Thymus (tissue), 14 donors: ENCODE measurements at places on chromosomes 13 and 19. TPM values are rescaled to one million over a fixed set of nuclear protein-coding genes. Genes with fewer than 3 reads are reported as not detected.

DNA sequence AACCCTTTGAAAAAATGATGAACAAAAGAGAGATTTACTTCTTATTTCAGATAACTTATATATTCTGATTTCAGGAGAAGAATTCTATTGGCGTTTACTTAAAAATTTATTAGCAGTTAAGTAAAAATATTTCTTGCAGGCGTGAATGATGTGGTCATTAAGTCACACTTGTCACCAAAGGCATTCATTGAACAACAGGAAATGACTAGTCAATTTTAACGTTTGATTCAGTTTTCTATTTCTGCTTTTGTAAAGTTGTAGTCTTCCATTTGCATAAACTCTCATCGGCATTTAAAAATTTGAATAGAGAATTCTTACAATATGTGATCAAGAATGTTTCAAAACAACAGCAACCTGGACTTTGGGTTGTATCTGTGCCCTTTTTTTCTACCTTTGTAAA lies 83.4 kb downstream of the GPR12 start:
- no peak for DNase-seq

DNA sequence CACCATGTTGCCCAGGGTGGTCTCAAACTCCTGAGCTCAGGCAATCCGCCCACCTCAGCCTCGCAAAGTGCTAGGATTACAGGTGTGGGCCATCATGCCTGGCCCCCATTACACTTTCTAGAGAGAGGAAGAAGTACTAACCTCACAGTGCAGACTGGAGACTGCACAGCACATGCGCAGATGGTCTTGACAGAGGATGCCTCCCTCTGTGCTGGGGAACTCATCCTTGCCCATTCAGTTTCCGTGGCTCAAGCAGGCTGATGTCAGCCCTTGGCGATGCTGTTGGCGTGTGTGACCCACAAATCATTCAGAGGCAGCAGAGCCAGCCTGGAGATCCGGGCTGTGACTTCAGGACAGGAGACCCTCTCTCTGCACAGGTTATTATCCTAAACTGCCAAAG lies 14.6 kb upstream of the FFAR2 start:
- no peak for DNase-seq

The ICAM4 gene
- 3.1 TPM for total RNA-seq

- DNase-seq: no peak
Measured at GRCh38 chr19:29810504-29810871, 1.3 kb upstream of the CCNE1 start.

- no peak for DNase-seq
Measured at GRCh38 chr13:111042661-111043226, 72.4 kb upstream of the ARHGEF7 start.

DNA sequence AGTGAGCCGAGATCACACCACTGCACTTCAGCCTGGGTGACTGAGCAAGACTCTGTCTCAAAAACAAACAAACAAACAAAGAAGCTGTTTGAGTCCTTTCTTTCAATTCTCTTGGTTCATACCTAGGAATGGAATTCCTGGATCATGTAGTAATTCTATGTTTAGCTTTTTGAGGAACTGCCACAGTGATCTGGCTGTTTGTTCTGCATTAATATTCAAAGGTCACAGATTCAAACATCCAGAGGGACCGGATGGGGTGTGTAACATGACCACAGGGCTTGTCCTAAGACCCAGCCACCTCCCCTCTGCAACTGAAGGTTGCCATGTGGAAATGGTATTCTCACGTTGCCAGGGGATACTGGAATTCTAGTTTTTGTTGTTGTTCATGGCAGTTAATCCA lies 10.2 kb downstream of the COLGALT1 start:
- DNase-seq: no peak

- DNase-seq: no peak
Measured at GRCh38 chr13:54879036-54879435, 1850.4 kb downstream of the OLFM4 start.

DNA sequence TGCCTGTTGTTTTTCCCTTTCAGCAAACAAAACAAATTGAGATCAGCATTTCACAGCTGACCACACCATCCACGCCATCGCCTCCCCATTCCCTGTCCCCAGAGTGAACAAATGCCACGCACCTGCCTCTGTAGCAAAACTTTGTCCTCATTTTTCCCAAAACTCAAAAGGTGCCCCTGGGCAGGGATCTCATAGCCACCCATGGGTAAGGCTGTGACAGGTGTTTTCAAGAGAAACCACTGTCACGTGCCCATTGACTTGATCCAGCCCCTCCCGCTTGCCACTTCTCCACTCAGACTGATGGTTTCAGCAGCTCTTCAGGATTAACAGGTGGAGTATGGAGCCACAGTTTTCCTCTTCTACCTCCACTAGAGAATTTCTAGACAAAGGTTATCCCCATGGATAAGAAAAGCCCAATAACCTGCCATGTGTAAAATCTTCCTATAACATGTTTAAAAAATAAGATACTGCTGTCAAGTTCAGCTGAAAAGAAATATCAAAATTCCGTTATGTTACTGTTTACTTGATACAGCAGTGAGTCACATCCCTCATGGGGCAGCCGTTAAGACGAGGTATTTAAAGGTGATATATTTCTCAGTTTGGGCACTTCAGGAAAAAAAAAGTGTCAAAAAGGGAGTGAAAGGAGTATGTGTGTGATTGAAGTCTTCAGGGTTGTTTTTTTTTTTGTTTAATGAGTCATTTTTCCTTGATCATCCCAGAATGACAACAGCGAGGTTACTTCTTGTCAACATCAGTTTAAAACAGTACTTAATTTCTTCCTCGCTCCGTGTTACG lies 63.5 kb upstream of the GPR183 start:
- no peak for DNase-seq

DNA sequence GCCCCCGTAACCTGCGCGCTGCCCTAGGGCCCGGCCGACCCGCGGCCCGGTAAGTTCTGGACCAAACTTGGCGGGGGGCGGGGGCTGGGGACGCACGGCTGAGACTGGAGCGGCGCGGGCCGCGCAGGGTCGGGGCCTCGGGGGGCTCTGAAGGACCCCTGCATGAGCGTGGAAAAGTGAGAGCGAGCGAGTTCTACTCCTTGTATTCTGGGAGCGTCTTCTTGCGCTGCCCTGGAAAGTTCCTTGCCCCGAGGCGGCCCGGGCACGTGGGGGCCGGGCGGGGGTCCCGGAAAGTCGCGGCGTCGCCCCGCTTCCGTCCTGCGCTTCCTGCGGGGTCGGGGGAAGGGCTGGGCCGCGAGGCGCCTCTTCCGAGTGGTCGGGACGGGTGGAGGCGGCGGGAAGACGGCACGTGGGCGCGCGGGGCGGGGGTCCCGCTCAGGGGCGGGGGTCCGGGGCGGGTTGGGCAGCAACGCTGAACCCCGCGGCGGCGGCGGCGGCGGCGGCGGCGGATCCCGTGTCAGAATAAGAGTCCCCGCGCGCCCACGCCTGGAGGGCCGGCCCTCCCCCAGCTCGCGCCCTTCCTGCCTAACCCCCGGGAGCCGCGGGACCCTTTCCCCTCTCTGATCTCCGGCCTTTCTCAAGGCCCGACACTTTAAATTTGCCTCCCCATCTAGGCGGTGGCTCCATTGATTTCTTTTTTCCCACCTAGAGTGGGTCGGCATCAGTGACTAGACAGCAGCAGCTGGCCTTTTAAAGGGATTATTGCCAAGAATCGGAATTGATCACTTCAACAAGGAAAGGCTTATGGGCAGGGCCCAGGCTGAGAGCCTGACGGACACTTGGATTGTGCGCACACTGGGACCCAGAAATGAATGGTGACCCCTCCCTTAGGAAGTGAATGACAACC lies 749 bp downstream of the GATAD2A start:
- no peak for DNase-seq

The TECR gene
- total RNA-seq: 51.3 TPM

The ZNF681 gene
- total RNA-seq: 3.9 TPM

The CTXN1 gene
- 0.33 TPM for total RNA-seq

- DNase-seq: no peak
Measured at GRCh38 chr13:66128692-66129269, 1101.4 kb downstream of the PCDH9 start.

The CD79A gene
- total RNA-seq: 31.4 TPM

DNA sequence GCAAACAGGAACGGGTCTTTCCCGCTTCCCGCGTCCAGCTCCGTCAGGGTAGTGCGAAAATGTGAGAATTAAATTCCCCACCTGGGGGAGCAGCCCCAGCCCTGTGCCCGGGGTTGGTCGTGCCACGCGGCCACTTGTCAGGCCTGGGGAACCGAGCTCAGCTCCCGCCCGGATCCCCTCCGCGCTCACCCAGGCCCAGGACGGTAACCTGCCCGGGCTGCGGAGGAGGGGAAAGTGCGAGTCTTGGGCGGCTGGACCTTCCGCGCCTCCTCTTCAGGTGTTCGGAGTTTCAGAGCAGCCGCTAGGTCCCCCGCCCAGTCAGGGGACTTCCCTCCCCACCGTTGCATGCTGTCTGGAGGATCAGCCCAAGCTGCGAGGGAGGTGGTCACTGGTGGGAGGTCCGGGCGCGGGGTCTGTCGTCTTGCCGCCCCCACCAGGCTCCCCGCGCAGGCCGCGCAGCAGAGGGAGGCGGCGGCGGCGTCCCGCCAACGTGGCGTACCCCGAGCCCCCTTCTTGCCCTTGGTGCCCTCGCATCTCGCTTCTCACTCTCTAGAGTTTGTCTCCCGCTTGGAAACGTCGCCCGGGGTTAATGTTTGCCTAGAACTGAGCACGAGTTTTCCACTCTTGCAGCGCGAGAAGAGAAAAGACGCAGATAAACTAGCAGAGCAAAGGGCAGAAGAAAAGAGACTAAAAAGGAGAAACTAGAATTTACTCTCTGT lies 8.1 kb downstream of the URAD start:
- no peak for DNase-seq
